ENCODE measurements at places on chromosomes 4 and X.

- peak; percentile 73 for DNase-seq
Measured at GRCh38 chr4:143558823-143559756, 45.6 kb downstream of the SMARCA5 start.

DNA sequence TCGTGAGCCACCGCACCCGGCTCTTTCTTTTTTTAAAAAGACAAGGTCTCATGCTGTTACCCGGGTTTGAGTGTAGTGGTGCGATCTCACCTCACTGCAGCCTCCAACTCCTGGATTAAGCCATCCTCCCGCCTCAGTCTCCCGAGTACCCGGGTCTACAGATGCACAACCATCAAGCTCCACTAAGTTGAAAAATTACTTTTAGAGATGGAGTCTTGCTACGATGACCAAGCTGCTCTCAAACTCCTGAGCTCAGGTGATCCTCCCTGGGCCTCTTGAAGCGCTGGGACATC lies 2.0 kb downstream of the SLC25A6 start:
- no peak for DNase-seq

DNA sequence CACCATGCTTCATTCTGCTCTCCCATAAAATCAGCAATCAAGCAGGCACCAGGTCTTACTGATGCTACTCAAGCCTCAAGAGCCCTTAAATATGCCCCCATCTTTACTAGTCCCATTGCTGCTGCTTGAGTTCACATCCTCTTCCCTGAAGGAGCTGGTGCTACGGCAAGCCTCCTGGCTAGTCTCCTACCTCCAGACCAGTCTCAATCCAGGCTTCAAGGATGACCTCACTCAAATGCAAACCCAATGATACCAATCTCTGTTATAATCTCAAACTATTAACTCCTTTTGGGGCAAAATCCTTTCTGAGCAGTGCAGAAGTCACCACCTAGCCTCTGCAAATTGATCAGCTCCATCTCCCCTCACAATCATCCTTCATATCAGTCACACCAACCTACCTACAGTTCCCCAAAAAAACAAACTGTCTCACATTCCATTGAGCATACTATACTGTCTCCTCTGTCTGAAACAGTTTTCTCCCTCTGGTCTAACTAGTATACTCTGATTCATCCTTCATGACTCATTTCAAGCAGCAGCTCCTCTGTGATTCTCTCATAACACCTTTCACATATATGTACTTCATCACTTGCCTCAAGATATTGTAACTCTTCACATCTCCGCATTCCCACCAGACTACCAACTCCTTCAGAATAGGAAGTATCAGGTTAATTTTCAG lies 30.0 kb downstream of the PAPSS1 start:
- no peak for DNase-seq

DNA sequence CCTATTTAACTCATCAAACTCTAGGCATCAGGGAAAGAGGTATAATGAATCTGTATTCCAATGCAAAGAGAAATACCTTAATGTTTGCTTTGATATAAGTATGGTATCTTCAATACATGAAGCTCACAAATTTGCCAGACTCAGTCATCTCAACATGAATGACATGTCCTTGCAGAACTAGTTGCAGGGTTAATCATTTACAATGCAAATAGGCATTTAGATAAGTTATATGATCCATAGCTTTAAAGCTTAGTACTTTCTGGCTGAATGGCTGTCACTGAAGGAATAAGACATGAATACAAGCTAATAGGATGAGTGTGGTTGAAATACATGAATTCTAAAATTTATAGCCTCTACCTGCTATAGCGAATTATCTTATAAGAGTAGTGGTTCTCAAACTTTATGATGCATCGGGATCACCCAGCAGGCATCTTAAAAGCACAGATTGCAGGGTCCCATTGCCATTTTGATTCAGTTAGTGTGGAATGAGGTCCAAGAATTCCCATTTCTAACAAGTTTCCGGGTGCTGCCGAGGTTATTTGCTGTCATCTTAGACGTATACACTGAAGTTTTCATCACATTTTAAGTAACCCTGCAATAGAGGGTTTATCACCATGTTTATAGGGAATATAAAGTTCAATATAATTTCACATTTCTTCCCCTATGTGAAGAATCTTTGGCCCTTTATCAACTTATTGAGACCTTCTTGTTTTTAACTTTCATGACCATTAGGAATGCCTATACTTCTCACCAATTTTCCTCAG lies 439.2 kb downstream of the ARHGAP24 start:
- DNase-seq = no peak

GRCh38 chr4:139153411-139154133 lies 23.4 kb downstream of the ELF2 start:
- DNase-seq = no peak

GRCh38 chr4:181962321-181962720 lies 280.9 kb upstream of the TENM3 start:
- DNase-seq = no peak

- no peak for DNase-seq
Measured at GRCh38 chr4:20019310-20020015, 232.2 kb upstream of the SLIT2 start.

DNA sequence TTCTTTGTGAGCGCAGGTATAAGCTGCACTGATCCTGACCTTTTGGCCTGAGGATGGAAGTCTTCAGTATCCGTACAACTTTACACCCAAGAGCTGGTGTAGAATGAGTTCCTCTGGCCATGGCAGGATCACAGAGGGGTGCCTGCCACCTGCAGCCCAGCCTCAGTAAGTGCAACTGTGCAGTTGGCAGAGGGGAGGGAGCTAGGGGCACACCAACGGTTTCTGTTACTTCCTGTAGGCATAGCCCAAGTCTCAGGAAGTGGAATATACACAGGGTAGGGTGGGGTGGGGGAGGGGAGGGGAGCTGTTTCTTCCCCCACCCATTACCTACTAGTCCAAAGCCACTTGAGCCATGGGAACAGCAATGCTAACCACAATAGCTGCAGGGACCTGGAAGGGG lies 85.4 kb upstream of the GBA3 start:
- peak; percentile 28 for DNase-seq

- no peak for DNase-seq
Measured at GRCh38 chrX:132648895-132649294, 160.1 kb upstream of the MBNL3 start.

All from GM06990 (cell line).